ENCODE measurements at places on chromosomes 6 and 20.

- DNase-seq, result no peak
Observed at GRCh38 chr6:151948002-151948743, 140.7 kb downstream of the ESR1 start.

DNA sequence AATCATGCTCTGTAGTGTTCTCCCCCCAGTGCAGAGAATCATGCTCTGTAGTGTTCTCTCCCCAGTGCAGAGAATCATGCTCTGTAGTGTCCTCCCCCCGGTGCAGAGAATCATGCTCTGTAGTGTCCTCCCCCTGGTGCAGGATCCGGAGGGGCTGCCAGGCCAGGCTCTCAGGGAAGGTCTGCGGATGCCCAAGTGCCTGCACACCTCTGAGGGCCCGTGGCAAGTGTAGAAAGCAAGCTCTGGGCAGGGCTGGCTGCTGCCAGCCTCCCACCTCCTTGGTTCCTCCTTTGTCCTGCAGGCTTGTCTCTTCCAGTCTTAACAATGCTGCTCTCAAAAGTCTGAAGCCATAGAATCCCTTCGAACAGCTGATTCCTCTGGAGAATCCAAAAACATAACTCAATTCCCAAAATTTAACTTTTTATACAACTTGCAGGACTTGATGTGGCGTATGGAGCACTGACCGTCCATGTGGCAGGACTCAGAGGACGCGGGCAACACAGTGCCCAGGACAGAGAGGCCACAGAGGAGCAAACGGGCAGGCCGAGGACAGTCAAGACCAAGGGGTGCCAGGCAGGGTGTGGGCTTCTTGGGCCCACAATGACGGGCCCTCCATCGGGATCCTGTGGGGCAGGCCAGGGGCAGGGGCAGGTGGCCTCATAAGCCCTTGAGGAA is 44.6 kb upstream of the BHLHE23 start:
- DNase-seq, result no peak

DNA sequence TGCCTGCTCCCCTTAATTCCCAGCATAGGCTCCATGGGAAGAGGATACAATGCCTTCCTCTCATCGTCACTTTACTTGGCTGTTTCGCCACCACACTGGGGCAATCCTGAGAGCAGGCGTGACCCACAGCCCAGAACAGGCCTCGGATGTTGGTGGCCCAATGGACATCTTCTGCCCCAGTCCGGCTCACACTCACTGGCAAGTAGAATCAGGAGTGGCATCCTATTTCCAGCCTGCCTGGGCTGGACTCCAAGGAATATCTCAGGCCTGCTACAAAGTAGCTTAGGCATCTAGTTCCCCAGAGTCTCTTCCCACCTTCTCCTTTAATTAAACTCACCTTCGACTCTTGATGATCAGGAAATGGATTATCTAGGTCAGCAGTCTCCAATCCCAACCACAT is 110.5 kb downstream of the LRFN2 start:
- no peak for DNase-seq

- DNase-seq, result no peak
Observed at GRCh38 chr6:124131259-124131658, 327.6 kb downstream of the NKAIN2 start.

- DNase-seq, result no peak
Observed at GRCh38 chr6:37840940-37841300, 21.4 kb downstream of the ZFAND3 start.

GRCh38 chr20:19310541-19310940 is 98.1 kb downstream of the SLC24A3 start:
- no peak for DNase-seq

DNA sequence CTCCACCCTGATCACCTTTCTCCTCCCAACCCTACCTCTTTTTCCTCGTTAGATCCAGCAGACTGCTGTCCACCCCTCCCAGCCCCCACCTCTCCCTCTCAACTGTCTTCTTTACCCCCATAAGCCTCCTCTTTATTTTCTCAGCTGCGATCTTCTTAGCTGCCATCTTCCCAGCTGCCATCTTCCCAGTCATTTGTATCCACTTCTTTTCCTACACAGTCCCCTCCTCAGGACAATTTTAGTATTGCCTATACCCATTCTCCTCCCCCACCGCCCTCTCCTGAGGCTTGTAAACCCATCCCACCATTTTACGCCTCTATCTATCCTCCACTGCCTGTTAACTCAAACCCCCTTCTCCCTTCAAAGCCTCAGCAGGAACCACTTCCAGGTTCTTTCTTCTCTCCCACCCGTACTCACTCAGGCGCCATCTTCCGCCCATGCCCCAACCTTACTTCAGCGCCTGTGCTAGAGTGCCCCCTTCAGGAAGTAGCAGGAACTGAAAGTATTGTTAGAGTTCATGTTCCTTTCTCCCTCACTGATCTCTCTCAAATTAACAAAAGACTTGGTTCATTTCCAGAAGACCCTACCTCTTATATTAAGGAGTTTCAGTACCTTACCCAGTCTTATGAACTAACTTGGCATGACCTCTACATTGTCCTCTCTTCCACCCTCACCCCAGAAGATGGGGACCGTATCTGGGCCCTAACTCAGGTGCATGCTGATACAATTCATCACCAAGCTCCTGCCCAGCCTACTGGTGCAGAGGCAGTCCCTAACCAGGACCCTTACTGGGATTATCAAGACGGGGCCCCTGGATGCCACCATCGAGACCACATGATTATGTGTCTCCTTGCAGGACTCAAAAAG is 236.0 kb downstream of the ADGRG6 start:
- DNase-seq, result no peak

DNA sequence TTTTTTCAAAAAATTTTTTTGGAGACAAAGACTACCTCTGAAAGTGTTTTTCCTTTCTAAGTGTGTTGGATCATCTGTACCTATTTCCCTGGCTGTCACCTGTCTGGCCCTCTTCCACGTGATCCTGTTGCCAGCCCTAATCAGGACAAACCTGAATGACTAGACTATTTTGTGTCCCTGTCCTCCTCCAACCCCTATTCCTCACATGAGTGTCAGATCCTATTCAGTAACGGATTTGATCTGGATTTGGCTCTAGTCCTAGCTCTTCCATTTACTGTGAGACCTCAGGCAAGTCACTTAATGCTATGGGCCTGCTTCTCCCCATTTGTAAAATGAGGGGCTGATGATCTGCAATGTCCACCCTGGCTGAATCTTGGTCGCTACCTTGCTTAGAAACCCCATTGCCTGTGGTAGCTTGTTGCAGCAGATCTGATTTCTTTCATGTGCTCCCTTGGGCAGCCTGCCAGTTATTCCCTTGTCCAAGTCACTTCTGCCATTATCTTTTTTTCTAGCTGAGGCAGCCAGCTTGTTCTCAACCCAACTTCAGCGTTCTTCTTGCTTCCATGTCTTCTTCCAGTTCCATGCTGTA is 4.8 kb downstream of the PHF20 start:
- DNase-seq, result no peak

DNA sequence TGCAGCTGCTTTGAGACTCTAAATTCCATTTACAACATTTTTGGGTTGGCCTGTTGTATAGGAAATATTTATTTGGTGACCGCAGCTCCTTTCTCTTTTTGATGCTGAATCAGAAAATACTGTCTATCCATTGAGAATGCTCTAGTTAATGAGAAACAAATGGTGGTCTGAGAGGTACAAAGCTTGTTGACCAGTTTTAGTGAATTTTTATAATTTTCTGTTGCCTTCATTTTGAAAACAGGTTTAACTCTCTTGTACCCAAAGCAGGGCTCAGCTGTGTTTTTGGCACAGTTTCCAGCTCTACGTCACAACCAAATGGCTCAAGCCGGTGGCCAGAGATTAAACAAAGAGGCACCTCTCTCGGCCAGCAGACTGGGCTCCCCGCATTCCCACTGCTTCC is 113.2 kb downstream of the FNDC1 start:
- no peak for DNase-seq

- no peak for DNase-seq
Observed at GRCh38 chr6:21494505-21494904, 99.0 kb upstream of the SOX4 start.

- no peak for DNase-seq
Observed at GRCh38 chr20:19710336-19711120, 47.5 kb upstream of the RIN2 start.

DNA sequence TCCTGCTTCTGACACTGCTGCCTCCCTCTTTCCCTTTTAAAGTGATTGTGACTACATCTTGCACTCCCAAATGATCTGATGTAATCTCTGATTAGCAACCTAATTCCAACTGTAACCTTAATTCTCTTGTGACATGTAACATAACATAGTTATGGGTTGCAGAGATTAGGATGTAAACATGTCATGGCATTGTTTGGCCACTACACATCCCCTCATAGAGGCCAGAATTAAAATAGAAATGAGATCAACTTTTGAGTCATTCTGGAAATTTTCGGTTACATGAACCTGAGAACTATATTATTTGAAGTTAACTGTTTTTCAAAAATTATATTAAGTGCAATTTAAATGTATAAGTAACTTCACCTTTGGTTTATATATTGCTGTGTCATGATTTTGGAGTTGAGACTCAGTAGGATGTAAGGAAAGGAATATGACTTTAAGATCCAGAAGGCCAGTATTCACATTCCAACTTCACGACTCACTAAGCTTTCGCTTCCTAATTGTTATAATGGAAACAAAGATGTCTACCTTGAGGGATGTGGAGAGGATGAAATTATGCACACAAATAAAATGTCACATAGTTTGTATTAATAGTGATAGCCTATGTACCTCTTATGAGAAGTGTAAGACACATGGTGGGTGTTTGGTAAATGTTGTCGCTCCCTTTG is 611.9 kb upstream of the MAP3K7 start:
- DNase-seq, result no peak

GRCh38 chr6:147137986-147138385 is 66.2 kb upstream of the STXBP5 start:
- no peak for DNase-seq

DNA sequence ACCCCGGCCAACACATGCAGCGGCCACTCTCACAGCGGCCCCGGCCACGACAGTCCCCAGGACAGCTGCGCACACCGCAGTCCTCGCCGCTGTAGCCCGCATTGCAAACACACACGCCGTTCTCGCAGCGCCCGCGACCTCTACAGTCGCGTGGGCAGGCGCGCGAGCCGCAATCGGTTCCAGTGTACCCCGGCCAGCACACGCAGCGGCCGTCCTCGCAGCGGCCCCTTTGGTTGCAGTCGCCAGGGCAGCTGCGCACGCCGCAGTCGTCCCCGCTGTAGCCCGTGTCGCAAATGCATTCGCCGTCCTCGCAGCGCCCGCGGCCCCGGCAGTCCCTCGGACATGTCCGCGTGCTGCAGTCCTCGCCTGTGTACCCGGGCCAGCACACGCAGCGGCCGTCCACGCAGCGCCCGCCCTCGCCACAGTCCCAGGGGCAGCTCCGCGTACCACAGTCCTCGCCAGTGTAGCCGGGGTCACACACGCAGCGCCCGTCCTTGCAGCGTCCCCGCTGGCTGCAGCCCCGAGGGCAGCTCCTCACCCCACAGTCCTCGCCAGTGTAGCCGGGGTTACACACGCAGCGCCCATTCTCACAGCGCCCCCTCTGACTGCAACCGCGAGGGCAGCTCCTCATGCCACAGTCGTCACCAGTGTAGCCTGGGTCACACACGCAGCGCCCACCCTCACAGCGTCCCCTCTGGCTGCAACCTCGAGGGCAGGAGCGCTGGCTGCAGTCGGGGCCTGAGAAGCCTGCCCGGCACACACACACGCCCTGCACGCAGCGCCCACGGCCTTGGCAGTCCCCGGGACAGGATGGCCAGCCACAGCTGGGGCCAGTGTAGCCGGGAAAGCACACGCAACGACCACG is 12.5 kb downstream of the TNXB start:
- no peak for DNase-seq

DNA sequence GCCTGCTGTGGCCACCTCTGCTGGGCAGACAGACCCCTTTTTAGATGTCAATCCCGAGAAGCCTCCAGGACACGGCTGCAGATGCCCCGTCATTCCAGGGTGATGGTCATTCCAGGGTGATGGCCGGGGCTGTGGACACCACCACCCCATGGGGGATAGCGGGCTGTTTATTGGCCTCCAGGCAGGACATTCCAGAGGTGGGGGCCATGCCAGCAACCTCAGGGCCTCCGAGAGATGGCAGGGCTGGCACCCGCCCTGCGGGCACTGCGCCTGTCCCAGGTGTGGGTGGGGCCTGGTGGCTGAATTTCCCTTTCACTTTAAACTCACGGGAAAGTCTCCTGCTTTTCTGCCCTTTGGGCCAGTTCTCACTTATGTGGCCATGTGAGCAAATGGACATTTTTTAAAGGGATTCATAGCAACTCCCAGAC is 14.5 kb downstream of the COL9A3 start:
- DNase-seq, result no peak

DNA sequence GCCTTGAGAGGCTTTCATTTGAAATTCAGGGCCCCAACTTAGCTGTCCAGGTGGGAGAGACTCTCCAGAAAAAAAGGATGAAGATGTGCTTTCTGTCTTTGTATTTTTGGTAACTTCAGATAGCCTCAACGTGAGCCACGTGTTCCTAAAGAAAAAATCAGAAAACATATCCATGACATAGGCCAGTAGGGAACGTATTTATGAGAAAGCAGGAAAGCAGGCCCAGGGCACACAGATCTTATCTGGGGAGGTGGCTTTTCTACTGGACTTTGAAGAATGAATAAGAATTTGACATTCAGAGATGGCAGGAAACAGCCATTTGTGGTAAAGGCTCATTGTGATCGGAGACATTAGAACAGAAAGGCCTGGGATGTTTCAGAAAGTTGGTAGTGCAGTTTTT is 21.2 kb upstream of the EXOC2 start:
- no peak for DNase-seq

- DNase-seq, result no peak
Observed at GRCh38 chr6:10867952-10868351, 13.9 kb downstream of the GCM2 start.

DNA sequence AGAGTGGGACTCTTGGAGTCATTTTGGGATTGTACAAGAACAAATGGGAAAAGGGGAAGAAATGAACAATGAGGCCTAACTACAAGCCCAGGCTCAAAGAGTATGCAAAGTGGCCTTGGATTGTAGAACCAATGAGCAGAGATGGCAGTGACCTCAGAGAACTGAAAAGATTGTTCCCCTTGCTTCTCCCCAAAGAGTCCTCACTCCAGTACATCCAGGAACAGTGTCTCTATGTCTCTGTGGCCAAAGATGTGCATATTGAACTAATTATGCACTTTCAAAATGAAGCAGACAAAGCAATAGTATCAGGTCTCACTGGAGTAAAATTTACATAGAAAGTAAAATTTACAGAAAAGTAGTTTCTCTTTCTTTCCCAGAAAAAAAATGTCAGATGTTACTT is 81.0 kb downstream of the SMLR1 start:
- no peak for DNase-seq

- DNase-seq, result no peak
Observed at GRCh38 chr6:90544081-90544480, 42.8 kb downstream of the MAP3K7 start.
